ENCODE measurements at places on chromosomes 13 and 19.
A peak's percentile ranks its signal among the peaks of the same experiment; 100 is the strongest.

GRCh38 chr13:26551255-26551860 is 6.1 kb upstream of the WASF3 start:
- no peak for DNase-seq

DNA sequence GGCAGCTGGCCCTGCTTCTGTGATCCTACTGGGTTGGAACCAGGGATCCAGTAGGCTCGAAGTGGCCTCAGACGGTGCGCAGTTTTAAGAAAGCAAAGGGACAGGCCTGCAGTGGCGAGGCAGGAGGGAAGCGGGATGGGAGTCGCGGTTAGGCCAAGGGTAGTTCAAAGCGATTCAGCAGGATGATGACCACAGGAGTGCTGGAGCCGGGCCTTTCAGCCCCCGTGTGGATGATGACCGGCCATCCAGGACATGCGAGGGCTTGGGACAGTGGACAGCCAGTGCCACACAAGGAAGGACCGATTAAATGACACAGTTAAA is 854 bp downstream of the RNASEH2B start:
- no peak for DNase-seq

GRCh38 chr19:12639901-12640613 is 26.5 kb downstream of the MAN2B1 start:
- DNase-seq: peak; percentile 65

DNA sequence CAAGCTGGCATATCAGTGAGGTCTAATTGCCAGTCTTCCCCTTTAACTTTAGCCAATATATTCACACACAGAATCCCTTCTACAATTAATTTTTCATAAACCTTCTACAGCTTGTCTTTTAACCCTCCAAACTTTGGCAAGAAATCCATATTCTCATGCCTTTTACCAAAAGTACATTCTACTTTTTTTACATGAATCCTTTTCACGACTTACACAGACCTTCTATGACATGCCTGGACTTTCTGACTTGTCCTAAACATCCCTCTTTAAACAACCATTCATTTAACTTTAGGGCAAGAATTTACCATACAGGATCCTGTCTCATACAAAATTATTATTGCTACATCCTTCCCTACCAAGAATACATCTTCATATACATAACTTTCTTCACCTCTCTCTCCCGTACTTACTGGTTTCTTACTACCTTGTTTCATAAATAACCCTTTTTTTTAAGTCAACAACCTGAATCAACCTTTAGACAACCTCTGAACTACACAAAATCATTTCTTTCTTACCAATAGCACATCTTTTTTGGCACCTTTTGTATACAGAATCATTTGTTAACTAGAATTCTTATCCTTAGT is 23.5 kb downstream of the ZNF544 start:
- no peak for DNase-seq

DNA sequence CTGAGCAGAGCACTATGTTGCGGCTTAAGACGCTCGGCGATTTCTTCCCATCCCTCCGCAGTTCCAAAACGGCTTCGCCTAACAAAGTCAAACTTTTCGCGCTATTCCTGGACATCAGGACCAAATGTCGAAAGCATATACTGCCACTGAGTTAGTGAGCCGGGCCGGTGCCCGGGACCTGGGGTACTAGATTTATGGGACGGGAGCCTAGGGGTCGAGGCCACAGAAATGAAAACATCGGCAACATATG is 699 bp downstream of the RCBTB2 start:
- peak; percentile 55 for DNase-seq

DNA sequence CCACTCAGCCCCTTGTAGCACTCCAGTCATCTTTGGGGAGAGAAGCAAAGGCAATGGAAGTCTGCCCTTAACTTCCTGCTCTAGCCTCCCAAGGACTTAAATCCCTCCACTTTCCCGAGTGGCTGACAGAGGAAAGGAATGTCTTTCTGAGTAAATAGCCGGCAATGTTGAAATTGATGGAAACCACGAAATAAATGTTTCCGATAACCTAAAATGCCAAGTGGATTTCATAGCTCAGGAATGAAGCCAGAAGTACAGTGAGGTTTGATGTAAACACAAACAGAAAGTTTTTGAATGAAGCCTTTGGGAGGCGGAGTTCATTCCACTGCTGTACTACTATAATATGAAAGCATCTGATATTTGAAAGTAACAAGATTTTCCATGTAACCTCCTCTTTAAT is 14.0 kb upstream of the TBC1D4 start:
- no peak for DNase-seq

- DNase-seq: no peak
These were observed 564 bp downstream of the HS6ST3 start for GRCh38 chr13:96090240-96091101.

GRCh38 chr13:36813225-36813624 is 5.8 kb upstream of the RFXAP start:
- no peak for DNase-seq

- no peak for DNase-seq
These were observed 13.6 kb upstream of the KPNA3 start for GRCh38 chr13:49806126-49806536.

- DNase-seq: no peak
These were observed 955.4 kb downstream of the EFNB2 start for GRCh38 chr13:105579821-105580710.

- DNase-seq: no peak
These were observed 9.4 kb downstream of the LCP1 start for GRCh38 chr13:46172531-46172991.

- DNase-seq: no peak
These were observed 124.7 kb downstream of the GPC5 start for GRCh38 chr13:91523116-91523515.

- DNase-seq: no peak
These were observed 958 bp downstream of the CA11 start for GRCh38 chr19:48644839-48645619.

GRCh38 chr13:112055036-112055914 is 11.7 kb upstream of the SOX1 start:
- DNase-seq: no peak

GRCh38 chr13:91312324-91312723 is 35.2 kb upstream of the MIR17HG start:
- DNase-seq: no peak
